ENCODE measurements at places on chromosomes 11 and 22.
A peak's percentile ranks its signal among the peaks of the same experiment; 100 is the strongest.

GRCh38 chr22:36339171-36340065 is 48.3 kb downstream of the MYH9 start:
- DNase-seq, result no peak

- no peak for DNase-seq
Measured at GRCh38 chr11:58047818-58048217, 17.1 kb downstream of the OR6Q1 start.

DNA sequence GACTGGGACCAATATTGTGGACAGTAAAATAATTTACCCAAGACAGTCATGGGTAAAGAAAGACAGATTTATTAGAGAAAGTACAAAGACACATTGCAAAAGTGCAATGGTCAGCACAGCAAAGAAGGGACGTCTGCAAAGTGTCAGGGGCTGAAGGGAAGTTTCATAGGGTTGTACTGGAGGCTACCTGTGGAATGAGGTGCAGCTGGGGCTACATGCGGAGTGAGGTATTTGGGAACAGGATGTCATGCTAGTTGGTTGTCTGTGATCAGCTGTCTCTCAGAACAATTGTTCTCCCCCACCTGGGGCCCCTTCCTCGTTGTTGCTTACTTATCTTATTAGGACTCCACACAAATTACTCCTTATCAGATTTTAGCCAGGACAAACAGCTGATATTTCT is 11.4 kb upstream of the APOL3 start:
- DNase-seq, result peak; percentile 49

DNA sequence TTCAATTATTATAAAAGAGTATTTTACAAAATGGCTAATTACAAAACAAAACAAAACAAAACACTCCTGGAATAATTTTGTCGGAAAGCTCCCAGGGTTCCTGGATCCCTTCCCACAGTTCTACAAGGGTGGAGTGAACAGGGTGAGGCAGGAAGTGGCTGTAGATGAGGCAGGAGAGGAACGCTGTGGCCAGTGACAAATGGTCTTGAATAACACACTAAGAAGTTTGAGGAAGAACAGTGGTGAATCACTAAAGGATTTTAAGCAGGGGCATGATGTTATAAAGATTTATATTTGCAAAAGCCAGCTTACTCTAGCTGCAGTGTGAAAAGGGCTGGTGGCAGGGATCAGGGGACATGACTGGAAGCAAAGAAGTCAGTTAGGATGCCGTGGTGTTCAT is 33.8 kb upstream of the APOA1 start:
- no peak for DNase-seq

DNA sequence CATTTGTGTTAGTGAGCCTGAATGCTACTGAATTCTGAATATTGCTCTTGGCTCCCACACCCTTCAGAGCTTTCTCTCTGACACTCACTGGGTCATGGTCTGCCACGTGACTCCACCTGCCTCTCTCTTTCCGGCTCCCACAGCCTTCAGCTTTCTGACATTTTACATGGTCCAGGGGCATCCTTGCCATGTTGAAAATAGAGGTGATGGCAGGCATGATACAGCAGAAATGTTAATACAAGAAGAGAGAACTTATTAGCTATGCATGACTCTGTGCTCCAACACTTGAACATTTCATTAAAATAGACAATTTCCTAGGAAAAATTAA is 90.3 kb upstream of the CLDN5 start:
- DNase-seq, result no peak

DNA sequence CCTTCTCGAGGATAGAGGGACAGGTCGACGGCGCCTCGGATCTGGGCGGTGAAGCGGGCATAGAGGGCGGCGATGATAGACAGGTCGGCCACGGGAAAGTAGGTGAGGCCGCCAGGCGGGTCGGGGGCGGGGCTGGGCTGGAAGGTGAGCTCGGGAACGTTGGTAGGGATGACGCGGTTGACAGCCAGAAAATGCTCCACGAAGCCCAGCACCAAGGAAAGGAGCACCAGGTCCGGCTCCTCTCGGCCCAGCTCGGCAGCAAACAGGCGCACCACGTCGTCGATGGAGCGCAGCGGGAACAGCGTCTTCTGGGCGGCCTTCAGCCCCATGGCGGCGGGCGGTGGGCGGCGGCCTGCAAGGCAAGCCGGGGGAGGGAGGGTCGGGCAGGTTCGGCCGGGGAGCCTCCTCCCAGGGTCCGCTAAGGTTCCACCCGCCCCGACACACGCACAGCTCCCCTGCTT is 540 bp downstream of the MEN1 start:
- DNase-seq, result peak; percentile 77

- DNase-seq, result peak; percentile 22
Measured at GRCh38 chr22:50027639-50028537, 15.3 kb upstream of the IL17REL start.

GRCh38 chr22:50308986-50309600 is 1.6 kb upstream of the PLXNB2 start:
- DNase-seq, result no peak

- no peak for DNase-seq
Measured at GRCh38 chr11:33207408-33207985, 46.2 kb upstream of the CSTF3 start.

- DNase-seq, result no peak
Measured at GRCh38 chr22:44541671-44542319, 43.8 kb upstream of the RTL6 start.

DNA sequence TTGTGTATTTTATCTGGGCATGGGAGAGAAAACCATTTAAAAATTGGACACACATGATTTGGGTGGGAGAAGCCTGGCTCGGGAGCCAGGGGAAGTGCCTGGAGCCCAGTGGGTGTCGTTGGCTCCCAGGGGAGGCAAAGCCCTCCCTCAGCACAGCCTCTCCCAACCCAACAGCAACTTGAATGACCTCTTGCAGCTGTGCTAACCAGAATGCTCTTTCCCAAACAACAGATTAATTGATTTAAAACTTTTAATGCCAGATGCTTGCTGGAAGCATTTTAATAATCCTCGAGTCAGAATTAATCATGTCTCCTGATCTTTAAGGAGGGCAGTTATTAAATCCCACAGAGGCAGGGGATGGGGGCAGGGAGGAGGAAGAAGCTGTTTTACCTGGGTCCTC is 401.6 kb downstream of the BUD13 start:
- DNase-seq, result no peak

GRCh38 chr22:47115921-47116320 is 353.5 kb downstream of the TBC1D22A start:
- DNase-seq, result no peak

GRCh38 chr22:28992565-28993356 is 68.9 kb downstream of the C22orf31 start:
- DNase-seq, result no peak

GRCh38 chr22:19115628-19116027 is 6.6 kb downstream of the DGCR2 start:
- DNase-seq, result no peak

DNA sequence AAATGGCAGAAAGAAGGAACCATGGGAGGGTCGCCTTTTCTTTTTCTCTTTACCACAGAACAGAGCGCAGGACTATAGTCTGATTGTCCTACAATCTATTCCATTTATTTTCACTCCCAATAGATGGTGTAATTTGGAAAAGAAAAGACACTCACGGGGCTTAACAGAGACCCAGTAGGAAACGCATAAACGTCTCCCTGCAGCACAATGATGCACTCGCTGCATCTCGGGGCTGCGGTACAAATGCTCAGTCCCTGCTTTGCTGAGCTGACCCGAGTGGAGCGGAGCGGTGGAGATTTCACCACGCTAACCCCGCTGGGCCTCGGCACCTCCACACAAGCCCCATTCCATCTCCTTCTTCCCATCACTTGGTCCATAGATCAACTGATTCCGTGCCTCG is 1.5 kb downstream of the FEZ1 start:
- DNase-seq, result no peak

DNA sequence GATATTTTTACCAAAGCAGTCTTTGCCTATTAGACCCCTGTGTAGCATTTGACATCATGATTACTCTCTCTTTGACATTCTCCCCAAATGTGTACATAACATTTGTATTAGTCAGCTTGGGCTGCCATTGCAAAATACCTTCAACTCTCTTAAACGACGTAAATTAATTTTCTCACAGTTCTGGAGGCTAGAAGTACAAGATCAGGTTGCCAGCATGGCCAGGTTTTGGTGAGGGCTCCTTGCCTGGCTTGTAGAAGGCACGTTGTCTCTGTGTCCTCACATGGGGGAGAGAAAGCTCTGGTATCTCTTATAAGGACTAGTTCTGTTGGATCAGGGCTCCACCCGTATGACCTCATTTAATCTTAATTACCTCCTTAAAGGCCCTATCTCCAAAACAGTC is 12.3 kb upstream of the DLAT start:
- DNase-seq, result no peak

DNA sequence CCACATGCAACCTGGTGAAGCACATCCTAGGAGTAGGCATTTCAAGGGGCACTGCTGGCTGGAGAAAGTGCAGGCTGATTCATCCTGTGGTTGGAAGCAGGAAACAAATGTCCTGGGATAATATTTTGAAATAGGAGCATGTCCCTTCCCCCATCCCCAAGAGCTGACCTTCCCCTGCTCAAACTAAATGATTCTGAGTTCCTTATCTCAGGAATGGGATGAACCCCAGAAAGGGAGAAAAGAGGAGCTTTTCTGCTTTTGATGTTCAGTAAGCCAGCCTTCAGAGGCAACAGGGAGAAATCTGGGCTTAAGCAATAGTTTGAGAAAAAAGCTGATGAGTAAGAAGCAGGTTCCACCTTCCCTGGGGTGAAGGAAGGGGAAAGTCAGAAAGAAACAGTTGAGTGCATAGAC is 19.5 kb upstream of the SPON1 start:
- DNase-seq, result no peak

DNA sequence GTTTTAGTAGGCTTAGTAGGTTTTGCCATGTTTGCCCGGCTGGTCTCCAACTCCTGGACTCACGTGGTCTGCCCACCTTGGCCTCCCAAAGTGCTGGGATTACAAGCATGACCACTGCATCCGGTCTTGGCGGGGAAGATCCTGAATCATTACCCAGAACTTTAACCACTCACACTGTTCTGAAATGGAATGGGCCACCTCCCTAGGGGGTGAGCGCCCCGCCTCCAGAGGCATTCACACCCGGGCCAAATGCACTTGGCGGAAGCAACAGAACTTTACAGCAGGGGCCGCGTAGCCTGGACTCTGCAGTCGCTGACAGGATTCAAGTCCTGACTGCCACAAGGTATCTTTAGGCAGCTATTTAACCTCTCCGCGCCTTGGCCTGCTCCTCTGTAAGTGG is 5.4 kb downstream of the CCDC86 start:
- no peak for DNase-seq

DNA sequence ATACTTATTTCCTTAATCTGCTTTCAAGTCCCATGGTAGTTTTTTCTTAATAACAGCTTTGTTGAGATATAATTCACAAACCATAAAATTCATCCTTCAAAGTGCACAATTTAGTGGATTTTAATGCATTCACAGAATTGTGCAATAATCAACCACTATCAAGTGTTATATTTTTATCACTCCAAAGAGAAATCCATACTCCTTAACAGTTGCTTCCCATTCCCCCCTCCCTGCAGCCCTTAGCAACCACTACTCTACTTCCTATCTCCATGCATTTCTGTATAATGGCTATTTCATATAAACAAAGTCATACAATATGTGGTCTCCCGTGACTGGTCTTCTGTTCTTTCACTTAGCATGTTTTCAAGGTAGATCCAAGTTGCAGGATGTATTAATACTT is 18.8 kb upstream of the NUP50 start:
- DNase-seq, result no peak

DNA sequence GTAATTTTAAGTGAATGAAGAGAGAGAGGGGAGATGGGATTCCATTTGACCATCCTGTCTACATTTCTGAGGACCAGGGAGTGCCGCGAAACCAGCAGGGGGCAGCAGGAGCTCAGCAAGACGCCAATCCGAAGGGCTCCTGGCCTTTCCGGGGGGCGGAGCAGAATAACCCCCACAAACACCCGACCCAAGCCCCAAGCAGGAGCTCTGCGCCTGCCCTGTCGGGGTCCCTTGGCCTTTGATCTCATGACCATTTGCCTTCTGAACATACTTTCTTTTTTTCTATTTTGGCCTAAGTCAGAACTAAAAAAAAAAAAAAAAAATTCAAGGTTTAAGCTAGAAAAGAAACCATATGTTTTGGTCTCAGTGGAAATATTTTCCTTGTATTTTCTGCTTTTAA is 21.9 kb upstream of the SCN2B start:
- DNase-seq, result peak; percentile 77

- no peak for DNase-seq
Measured at GRCh38 chr11:92153542-92153941, 71.1 kb upstream of the FAT3 start.

DNA sequence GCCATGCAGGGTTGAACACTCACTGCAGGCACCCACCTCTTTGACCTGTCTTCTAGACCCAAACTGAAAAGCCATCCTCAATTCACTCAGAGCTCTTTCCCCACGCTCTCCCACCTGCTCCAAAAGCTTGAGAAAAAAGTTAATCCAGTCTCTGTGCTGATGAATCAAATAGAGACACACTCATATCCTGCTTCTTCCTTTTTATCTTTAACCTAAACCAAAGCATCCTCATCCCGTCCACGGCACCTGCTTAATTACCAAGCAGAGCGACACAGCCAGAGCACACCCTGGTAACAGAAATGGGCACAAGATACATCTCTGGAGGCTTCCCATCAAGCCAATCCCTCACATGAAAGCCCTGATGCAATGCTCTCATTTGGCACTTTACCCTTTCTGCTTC is 102.6 kb downstream of the PLEKHA7 start:
- DNase-seq, result no peak

GRCh38 chr11:30196400-30197206 is 34.2 kb upstream of the FSHB start:
- DNase-seq, result peak; percentile 83

- DNase-seq, result no peak
Measured at GRCh38 chr11:79367844-79368243, 73.0 kb downstream of the TENM4 start.

DNA sequence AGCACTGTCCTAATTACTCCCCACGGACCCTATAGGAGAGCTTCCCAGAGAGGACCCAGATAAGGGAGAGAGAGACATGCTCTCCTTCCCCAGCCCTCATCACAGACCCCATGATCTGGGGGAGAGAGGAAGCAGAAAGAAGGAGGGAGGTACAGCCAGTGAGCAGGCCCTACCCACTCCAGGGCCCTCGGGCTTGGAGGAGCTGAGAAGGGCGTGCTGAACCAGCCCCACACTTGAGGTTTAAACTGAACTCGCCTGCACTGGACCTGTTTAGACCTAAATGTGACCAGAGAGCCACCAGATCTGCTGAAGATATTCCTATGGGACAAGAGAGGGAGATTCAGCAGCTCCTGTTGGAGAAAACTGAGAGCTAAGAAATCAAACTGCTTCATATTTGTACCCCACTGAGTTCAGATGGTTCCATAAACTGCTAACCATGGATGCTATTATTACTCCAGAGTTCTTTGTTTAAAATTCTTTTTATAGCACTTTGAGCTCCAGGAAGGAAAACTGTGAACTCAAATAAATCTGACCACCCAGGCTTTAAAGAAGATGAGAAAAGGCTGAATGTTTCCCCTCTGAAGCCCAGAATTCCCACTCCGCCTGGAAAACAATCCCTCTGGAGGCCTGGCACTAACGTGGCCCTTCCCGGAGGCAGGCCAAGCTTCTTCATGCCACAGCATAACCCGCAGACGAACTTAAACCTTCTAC is 67.2 kb downstream of the EFCAB6 start:
- DNase-seq, result no peak
